ENCODE measurements at places on chromosomes 16 and 17. TPM values are rescaled to one million over a fixed set of nuclear protein-coding genes. Genes with fewer than 3 reads are reported as not detected.

- peak within 1 kb of the TSS; percentile 98 for H3K27ac ChIP-seq
- peak within 1 kb of the TSS; percentile 80 for H3K4me3 ChIP-seq
- no peaks in the 10 kb centered on the region for H3K27me3 ChIP-seq
Observed at GRCh38 chr17:41786227-41787020, at the start of gene JUP. Gene JUP, minus strand, starts transcription at chr17:41786711. Its CDS starts 14,857 bp downstream, at chr17:41771854.

C17orf107 gene
- 1.7 TPM for total RNA-seq

MILR1 gene
- total RNA-seq: 11.0 TPM

DNA sequence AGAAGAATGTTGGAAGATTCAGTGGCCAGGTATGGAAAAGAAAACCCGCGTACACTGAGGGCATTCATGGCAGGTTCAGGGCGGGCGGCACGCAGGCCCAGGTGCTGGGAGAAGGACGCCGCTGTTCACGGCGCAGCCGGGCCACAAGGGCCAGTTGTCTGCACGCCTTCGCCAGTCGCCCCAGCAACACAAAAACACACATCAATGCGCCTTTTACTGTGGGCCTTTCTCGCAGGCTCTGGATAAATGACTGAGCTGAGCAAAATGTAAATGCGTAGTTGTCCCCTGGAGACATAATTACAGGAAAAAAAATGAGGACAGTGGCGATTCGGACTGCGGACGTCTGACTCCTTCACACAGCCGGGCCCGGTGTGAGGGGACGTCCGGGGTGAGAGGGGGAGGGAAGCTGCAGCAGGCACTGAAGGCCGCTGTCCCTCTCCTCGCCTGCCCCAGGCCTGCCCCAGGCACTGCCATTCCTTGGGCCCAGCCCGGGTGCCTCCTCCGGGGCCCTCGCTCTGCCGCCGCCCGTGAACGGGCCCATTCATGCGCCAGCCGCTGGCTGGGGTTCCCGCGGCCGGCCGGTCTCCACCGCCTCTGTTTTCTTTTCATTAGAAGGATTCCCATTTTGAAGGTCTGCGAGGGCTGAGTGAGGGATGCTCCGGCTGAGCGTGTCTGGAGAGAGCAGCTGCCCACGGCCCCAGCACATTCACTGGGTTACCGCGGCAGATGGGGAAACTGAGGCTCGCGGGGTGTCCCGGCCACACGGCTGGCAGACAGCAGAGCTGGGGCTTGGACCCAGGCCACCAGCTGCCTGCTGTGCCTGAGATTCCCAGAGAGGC, 6.5 kb upstream of the ZNF469 start:
- H3K36me3 ChIP-seq: no peaks in the 10 kb centered on the region
- no peaks in the 10 kb centered on the region for H3K27me3 ChIP-seq
- H3K4me3 ChIP-seq: no peak overlapping the region
- no peak for DNase-seq

AHSP gene
- total RNA-seq: not detected

- H3K4me3 ChIP-seq: no peak overlapping the region
- no peaks in the 10 kb centered on the region for H3K27me3 ChIP-seq
- no peak for DNase-seq
Observed at GRCh38 chr17:29973005-29973404, 31.6 kb downstream of the EFCAB5 start.

SYNGR3 gene
- total RNA-seq: 8.3 TPM

- no peak overlapping the region for H3K4me3 ChIP-seq
- no peak for DNase-seq
- H3K27me3 ChIP-seq: no peaks in the 10 kb centered on the region
- no peak overlapping the region for H3K27ac ChIP-seq
Observed at GRCh38 chr16:79628501-79628975, 28.0 kb upstream of the MAF start.

GRCh38 chr17:64146418-64147109, 16.6 kb upstream of the ERN1 start:
- peak overlapping the region; percentile 85 for H3K4me3 ChIP-seq
- H3K4me1 ChIP-seq: peaks cover 27% of the 10 kb centered on the region
- peak overlapping the region; percentile 98 for H3K27ac ChIP-seq
- DNase-seq: peak; percentile 94
- H3K36me3 ChIP-seq: no peaks in the 10 kb centered on the region
- H3K27me3 ChIP-seq: no peaks in the 10 kb centered on the region

TMEM114 gene
- total RNA-seq: not detected

- no peak overlapping the region for H3K4me3 ChIP-seq
- no peaks in the 10 kb centered on the region for H3K4me1 ChIP-seq
- DNase-seq: no peak
- H3K27me3 ChIP-seq: no peaks in the 10 kb centered on the region
- H3K36me3 ChIP-seq: no peaks in the 10 kb centered on the region
Observed at GRCh38 chr16:3907586-3907985, 27.1 kb upstream of the CREBBP start.

DNA sequence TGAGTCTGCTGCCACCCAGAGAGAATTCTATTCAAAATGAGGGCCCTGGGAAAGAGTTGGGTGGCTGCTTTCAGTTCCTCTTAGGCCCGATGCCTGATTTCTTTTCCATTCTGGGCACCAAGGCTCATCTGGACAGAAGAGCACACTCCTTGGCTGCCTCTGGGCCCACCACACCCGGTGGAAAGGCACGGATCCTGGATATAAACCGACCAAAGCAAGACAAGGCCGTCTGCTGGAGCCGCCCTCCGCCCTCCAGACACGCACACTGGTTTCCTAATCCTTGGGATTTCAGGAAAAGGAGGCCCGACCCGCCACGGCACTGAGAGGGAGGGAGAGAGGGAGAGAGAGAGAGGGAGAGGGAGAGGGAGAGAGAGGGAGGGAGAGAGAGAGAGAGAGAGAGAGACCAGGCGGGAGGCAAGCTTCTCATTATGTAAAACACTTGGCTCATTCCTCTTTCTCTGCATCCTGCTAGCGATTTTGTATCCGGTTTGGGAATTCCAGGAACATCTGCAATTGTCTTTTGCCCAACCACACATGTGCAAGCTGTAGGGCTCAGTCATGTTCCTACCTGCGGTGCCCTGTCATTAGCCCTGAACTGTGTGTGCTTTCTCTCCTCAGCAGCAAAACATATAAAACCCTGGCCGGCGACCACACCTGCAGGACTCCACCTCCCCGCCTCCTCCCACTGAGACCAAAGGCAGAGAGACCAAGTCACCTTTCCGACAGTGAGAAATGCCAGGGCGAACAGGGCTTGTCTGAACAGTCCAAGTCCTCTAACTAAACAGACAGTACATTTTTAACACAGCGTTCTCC, 347.2 kb downstream of the SOX9 start:
- peak overlapping the region; percentile 83 for H3K27ac ChIP-seq
- no peaks in the 10 kb centered on the region for H3K36me3 ChIP-seq
- no peak for DNase-seq
- H3K27me3 ChIP-seq: no peaks in the 10 kb centered on the region
- no peak overlapping the region for H3K4me3 ChIP-seq

DNA sequence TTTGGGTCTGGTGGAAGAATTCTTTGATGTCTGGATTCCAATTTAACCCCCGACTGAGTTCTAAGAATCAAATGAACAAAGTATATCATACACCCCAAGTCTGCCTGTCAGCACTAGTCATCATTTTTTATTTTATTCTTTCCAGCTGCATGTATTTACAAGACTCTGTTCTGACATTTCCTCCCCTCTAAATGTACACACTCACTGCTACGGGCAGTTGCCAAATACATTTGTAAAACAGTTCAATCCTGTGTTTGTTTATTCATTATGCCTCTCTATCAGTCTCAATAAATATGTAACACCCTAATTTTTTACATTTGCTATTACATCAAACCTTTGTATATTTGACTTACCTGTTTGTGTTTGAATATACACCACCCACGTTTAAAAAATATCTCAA, 422.3 kb upstream of the PSMD7 start:
- no peak overlapping the region for H3K4me3 ChIP-seq
- DNase-seq: no peak
- H3K27me3 ChIP-seq: no peaks in the 10 kb centered on the region
- H3K4me1 ChIP-seq: no peaks in the 10 kb centered on the region
- H3K36me3 ChIP-seq: no peaks in the 10 kb centered on the region
- no peak overlapping the region for H3K27ac ChIP-seq

- no peak overlapping the region for H3K27ac ChIP-seq
- H3K36me3 ChIP-seq: no peaks in the 10 kb centered on the region
Observed at GRCh38 chr16:70808371-70808770, 7.4 kb upstream of the VAC14 start.

SCARF1 gene
- 26.3 TPM for total RNA-seq

RMI2 gene
- total RNA-seq: 0.74 TPM

KRT28 gene
- not detected for total RNA-seq

DNA sequence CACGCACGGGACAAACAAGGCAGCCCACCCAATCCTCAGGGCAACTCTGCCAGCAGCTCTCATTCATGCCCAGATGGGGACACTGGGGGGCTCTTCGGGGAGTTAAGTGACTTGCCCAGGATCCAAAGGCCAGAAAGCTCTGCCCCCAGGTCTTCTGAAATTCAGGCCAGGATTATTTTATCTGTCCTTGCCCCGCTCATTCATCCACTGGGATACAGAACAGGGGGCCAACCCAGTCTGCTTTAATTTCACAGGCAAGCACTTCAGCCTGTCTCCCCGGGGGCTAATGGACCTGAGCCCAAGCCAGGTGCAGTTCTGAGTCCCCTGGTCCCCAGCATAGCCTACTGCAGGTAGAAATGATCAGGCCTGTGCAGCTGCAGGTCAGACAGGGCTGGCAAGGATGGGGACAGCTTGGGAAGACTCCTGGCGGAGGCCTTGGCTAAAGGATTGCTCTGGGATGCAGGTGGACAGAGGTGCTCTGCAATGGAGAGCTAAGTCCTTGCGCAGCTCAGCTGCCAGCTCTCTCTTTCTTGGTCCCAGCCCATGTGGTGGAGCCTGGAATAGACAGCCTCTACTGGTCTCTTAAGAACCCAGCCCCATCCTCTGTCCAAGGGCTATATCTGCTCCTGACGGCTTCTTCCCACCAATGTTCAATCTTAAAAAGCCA, 766 bp upstream of the B3GNT9 start:
- peak overlapping the region; percentile 60 for H3K4me3 ChIP-seq
- peak overlapping the region; percentile 85 for H3K27ac ChIP-seq
- no peak for DNase-seq
- H3K27me3 ChIP-seq: no peaks in the 10 kb centered on the region
- H3K36me3 ChIP-seq: peaks cover 22% of the 10 kb centered on the region

DNA sequence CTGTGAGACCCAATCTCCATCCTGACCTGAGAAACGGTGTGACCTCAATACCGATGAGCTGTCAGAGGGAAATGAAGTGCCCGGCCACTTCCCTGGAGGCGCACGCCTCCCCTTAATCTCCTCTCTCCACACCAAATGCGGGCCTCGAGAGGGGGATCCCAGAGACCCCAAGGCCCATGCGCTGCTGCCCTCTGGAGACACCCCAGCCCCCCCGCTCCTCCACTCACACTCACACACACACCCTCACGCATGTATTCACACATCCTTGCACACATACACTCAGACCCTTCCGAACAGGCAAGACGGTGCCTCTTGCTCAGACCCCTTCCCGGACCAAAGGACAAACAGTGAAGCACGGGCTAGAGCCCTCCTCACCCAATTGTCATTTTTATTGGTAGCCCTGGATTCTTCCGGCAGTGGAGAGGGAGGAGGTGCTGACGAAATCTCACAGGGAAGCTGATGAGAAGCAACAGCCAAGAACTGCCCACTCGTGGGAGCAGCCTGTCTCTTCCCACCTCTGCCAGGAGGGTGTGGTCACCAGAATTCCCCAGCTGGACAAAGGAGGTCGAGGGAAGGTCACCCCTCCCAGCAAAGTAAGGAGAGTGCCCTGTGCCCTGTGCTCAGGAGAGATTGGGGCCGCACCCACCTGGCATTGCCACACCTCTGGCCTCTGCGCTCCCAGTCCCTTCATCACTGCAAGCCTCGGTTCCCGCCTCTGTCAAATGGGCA, 136.0 kb upstream of the TNRC6C start:
- no peak for DNase-seq
- H3K36me3 ChIP-seq: no peaks in the 10 kb centered on the region
- H3K27me3 ChIP-seq: no peaks in the 10 kb centered on the region

- no peaks in the 10 kb centered on the region for H3K27me3 ChIP-seq
- peaks cover 9% of the 10 kb centered on the region for H3K4me1 ChIP-seq
- no peak for DNase-seq
- no peak overlapping the region for H3K27ac ChIP-seq
- H3K36me3 ChIP-seq: no peaks in the 10 kb centered on the region
- H3K4me3 ChIP-seq: no peak overlapping the region
Observed at GRCh38 chr17:74573169-74573568, 5.9 kb upstream of the CD300H start.

SLC5A11 gene
- total RNA-seq: not detected

GRCh38 chr16:5580296-5580695, 482.7 kb upstream of the EEF2KMT start:
- H3K27me3 ChIP-seq: no peaks in the 10 kb centered on the region
- H3K4me1 ChIP-seq: no peaks in the 10 kb centered on the region
- H3K36me3 ChIP-seq: no peaks in the 10 kb centered on the region
- no peak for DNase-seq

ZNF385C gene
- 0.49 TPM for total RNA-seq

DNA sequence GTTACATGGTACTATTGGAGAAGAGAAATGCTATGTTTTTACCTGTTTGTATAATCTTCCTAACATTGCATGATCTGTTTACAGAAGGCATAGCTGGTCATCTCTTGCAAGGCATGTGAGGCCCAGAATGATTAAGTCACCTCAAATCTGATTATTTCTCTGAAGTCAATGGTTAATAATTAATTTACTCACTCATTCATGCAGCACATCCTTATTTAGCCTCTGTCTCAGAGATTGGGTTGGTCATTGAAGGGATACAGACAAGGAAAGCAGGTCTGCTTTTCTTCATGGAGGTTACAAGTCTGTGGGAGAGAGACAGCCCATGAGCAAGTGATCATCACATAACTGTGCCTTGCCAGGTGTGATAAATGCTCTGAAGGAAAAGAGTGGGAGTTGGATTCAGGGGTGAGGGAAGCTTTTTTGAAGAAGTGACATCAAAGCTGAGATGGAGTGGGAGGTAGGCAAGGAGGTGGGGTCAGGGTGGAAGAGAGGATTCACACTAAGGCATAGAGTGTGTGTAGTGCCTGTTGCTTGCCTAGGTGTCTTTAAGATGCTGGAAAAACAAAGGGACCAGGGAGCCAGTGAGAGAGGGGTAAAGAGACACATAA, 16.3 kb upstream of the RBFOX1 start:
- H3K36me3 ChIP-seq: no peaks in the 10 kb centered on the region
- no peaks in the 10 kb centered on the region for H3K4me1 ChIP-seq
- no peak overlapping the region for H3K27ac ChIP-seq
- H3K4me3 ChIP-seq: no peak overlapping the region
- DNase-seq: no peak
- no peaks in the 10 kb centered on the region for H3K27me3 ChIP-seq
